ENCODE measurements at places on chromosomes 2 and 18.
A peak's percentile ranks its signal among the peaks of the same experiment; 100 is the strongest.

DNA sequence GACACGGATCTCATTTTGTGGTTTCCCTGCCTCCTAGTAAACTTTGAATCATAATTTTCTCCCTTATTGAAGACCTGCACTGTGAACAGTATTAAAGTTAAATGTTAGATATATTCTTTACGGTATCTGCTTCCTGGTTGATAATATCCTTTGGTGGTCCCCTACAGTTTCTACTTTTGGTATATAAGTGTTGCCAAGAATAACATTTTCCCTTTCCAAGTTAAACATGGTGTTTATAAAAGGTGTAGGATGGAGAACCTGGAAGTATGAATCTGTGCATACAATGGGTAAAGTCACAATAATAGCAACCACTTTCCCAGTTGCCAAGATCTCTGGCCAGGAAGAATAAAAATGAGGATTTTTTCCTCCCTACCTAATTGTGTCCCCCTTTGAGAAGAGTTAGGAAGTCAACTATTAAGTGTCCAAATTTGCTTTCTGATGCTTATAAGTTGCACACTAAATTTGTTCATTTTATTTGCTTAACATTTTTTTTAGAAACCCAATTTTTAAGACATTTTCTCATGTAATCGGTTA, 201.0 kb upstream of the STK17B start:
- no peak overlapping the region for H3K4me3 ChIP-seq
- peaks cover 3% of the 10 kb centered on the region for H3K4me1 ChIP-seq
- no peaks in the 10 kb centered on the region for H3K36me3 ChIP-seq
- peaks cover 2% of the 10 kb centered on the region for H3K27me3 ChIP-seq

DNA sequence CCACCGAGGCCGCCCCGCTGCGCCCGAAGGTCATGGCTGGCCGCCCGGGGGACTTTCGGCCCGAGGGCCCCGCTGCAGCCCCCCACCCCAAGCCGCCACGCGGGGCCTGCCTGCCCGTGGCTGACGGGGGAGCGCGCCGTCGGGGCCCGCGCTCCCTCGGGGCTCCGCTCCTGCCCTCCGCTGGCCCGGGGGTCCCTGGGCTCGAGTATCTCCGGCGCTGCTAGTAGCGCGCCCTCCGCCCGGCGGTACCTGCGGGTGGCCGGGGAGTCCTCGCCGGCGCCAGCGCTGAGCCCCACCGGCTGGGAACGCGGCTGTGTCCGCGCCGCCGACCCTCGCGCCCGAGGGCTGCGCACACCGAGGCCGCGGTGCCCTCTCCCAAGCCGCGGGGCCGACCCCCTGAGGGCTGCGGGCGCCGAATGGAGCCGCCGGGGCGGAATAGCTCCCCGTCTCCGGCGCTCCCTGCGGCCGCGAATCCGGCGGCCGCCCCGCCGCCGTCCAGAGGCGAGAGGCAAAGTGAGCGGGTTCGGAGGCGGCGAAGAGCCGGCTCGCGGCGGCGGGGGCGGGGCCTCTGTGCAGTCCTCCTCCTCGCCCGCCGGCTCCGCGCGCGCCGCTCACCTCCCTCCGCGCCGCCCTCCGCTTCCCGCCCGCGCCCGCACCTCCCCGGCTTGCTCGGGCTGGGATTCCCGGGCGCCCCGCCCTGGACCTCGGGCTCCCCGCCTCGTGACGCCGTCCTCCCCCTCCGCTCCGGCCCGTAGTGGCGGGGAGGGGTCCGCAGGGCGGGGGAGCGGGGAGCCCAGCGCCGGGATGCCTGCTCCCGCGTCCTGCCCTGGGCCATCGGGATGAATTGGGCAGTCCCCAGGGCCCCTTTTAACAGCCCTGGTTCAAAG, at the start of gene KCNG3:
KCNG3 (minus strand) TSS at position 515 of the 887 bp plus-strand sequence; CDS start at position 34, 481 bp downstream.
- H3K36me3 ChIP-seq, result peaks cover 2% of the 10 kb centered on the region
- H3K27ac ChIP-seq, result peak within 1 kb of the TSS; percentile 72
- peak; percentile 55 for DNase-seq
- H3K4me1 ChIP-seq, result peaks cover 8% of the 10 kb centered on the region

DNA sequence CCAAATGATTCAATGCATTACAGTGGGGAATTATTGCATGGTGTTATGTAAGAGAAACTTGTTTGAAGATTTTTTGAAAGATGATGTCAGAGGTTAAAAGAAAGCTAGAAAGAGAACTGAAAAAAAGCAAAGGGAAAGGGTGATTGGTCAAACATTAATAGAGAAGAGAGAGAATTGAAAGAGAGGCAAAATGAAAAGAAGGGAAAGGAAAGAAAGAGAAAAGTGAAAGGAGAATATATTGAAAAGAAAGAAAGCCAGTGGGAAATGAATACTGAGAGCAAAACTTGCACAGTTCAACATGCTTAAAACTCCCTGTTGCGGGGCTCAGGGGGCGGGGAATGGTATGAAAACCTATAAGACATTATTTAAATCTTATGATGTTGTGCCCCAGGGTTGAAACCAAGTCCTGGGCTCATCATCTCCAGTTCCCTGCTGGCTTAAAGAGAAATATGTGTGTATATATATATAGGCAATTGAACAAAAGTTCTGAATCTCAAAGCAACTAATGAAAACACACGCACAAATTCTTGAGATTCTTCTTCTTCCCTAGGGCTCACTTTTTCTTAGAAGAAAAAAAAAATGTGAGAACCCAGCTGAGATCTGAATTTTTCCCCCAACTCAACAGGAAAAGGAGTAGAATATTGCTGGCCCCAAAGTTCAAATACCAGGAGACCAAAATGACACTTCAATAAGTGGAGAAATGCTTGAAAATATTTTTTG, 2045.9 kb upstream of the CELF4 start:
- H3K27ac ChIP-seq, result no peak overlapping the region
- H3K36me3 ChIP-seq, result no peaks in the 10 kb centered on the region
- H3K4me3 ChIP-seq, result no peak overlapping the region
- DNase-seq, result no peak
- H3K27me3 ChIP-seq, result no peaks in the 10 kb centered on the region

DNA sequence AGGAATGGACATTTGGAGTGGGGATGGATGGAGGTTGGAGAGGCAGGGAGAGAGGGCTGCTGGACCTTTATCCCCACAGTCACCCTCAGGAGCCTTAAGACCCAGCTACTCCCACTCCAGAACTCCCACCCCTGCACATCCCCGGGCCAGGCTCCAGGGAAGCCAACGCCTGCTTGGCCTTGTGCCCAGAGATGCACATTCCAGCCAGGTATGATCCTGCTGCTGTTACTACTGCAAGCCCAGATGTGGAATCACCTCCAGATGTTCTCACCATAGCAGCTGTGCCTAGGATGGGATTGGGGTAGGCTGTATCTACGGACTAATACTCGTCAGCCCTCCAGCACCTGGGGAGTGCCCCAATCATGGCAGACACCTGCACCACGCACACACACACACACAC, 71.7 kb downstream of the ZFP36L2 start:
- DNase-seq, result no peak
- H3K27me3 ChIP-seq, result no peaks in the 10 kb centered on the region

GRCh38 chr2:16125614-16126516, 185.5 kb downstream of the MYCN start:
- H3K4me1 ChIP-seq, result no peaks in the 10 kb centered on the region
- no peak overlapping the region for H3K4me3 ChIP-seq
- DNase-seq, result no peak
- no peaks in the 10 kb centered on the region for H3K27me3 ChIP-seq
- H3K27ac ChIP-seq, result no peak overlapping the region

GRCh38 chr2:126717928-126718327, 62.0 kb downstream of the GYPC start:
- no peaks in the 10 kb centered on the region for H3K4me1 ChIP-seq
- no peaks in the 10 kb centered on the region for H3K36me3 ChIP-seq
- no peak for DNase-seq
- peaks cover 5% of the 10 kb centered on the region for H3K27me3 ChIP-seq

DNA sequence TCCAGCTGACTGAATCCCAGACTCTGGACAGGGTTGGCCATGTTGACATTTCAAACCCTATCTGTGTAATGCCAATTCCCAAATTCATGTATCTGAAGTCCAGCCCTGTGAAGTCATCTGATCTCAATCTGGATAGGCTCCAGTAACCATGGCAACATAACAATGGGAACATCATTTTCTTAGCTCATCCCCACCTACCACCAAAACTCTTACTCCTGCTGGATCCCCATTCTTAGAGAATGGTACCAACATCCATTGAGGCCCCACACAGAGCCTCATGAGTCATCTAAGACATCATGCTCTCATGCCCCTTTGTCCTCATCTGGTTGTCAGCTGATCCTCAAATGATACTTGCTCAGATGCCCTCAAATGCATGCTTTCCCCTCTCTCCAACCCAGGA, 58.9 kb upstream of the TEX51 start:
- H3K36me3 ChIP-seq, result no peaks in the 10 kb centered on the region
- H3K4me1 ChIP-seq, result no peaks in the 10 kb centered on the region
- DNase-seq, result no peak
- no peak overlapping the region for H3K27ac ChIP-seq
- no peak overlapping the region for H3K4me3 ChIP-seq

Measured in activated T-helper 2 cell treated with anti-CD3 and anti-CD28 coated beads, Interferon-gamma antibody, Interleukin-2, Interleukin-4, amounts not matched to agents 10 μg/mL and 5 μg/mL and 100 μg/mL, durations not matched to agents 14 hours and 24 hours and 36 hours (primary cell).